ENCODE measurements at places on chromosomes 12 and 14.

DNA sequence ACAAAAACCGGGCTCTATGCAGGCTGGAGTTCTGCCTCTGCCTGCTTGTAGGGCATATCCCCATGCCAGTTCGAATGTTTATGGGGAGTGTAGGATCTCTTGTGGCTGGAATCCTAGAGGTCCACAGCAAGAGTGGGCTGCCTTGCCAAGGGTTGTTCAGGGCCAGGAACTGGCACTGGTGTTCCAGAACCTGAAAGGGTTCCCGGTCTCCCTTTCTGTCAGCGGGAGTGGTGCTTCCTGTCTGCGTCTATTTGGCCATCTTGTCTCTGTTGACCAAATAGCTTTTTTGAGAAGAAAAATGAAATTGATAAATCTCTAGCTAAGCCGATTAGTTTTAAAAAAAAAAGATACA, 17.8 kb downstream of the OLR1 start:
- DNase-seq = no peak

DNA sequence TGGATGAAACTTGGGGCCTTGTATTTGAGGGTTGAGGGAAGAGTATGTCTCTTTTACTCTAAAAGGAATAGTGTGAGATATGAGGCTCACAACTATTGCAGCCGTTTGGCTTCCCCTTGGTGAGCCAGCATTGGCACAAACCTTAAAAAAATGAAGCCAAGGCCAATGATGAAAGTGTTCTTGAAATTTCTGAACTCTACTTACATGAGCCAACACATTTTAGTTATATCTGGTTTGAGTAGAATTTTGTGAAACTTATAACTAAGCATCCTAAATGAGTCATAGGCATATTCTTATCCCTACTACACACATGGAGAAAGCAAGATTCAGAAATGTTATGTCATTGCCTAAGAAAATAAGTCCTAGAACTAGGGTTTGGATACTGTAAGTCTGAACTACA, 55.3 kb upstream of the ACSS3 start:
- no peak for DNase-seq

GRCh38 chr14:101512376-101512695, 49.0 kb upstream of the DIO3 start:
- no peak for DNase-seq

DNA sequence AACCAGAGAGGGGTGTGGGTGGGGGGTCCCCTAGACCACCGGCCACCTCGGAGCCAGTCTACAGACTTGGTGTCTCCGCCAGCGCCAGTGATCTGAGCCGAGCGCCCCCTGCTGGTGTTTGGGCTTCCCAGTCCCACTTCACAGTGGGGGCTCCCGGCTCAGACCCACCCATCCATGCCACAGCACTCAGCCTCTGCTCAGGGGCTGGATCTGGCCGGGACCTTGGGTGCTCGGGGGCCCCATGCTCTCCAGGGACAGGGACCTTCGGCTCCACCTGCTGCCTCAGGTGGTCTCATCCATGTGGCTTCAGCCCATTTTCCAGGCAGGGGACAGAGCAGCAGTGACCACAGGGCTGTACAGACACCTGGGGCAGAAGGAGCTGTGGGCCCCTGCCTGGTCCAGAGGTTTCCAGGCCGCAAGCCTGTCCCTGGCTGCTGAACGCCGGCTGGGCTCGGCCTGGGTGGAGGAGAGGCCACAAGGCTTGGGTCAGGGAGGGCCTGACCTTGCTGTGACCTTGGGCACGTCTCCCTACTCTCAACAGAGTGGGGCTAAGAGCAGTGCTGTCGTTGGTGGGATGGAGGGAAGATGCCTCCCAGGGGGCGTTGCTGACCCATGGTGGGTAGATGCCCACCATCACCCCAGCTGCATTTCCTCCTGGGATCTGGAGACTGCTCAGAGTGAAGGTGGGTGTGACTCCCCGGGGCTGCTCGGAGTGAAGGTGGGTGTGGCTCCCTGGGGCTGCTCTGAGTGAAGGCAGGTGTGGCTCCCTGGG, 86.3 kb downstream of the KIF26A start:
- DNase-seq = no peak

DNA sequence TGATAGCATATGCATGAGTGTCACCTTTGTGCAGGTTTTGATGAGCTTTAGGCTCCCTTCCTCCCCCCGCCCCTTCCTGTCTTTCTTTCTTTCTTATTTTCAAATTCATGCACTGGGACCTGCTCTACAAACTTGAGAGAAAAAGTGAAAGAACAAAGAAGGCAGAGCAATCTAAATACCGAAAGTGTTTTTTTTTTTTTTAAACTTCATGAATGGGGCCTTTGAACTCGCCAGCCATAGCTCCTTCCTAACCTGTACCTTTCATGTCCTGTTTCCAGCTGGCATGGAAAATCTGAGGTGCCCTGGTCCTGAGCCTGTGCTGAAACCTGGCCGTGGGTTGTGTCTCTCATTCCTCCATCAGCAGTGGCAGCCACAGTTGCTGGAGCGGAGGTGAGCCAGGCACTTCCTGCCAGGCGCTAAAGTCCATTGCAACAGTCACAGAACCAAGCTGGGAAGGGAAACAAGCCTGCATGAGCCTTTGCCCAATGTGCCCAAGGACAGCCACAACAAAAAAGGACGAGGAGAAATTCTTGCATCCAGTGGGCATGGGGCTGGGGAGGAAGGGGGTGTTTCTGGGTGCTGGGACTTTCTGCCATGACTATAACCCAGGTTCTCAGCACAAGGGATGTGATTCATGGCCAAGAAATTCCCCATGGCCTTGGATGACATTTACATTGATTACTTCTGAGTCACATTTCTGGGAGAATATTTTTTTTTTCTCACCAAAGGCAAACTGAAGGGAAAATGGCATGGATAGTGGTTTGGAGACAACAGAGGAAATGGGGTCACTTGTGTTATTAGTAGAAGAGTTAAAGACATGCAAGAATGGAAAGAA, 102.7 kb downstream of the TMEM30B start:
- no peak for DNase-seq

GRCh38 chr12:54215989-54216796, 27.4 kb upstream of the SMUG1 start:
- peak; percentile 74 for DNase-seq

- DNase-seq = no peak
Measured at GRCh38 chr14:90330203-90331196, 1.2 kb downstream of the NRDE2 start.

DNA sequence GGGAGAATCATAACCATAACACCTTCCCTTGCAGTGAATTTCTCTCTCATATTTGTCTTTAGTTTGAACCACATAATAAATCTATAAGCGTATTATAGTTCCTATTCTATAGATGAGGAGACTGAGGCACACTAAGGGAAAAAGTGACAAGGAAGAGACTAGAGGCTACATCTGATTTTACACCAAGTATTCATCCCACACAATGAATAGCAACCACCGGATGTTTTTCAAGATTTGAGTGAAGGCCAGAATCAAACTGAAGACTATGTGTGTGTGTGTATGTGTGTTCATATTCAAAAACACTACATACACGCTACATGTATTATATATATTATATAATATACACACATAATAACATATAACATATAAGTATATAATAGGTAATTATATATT, 4.7 kb downstream of the ASB2 start:
- DNase-seq = no peak

DNA sequence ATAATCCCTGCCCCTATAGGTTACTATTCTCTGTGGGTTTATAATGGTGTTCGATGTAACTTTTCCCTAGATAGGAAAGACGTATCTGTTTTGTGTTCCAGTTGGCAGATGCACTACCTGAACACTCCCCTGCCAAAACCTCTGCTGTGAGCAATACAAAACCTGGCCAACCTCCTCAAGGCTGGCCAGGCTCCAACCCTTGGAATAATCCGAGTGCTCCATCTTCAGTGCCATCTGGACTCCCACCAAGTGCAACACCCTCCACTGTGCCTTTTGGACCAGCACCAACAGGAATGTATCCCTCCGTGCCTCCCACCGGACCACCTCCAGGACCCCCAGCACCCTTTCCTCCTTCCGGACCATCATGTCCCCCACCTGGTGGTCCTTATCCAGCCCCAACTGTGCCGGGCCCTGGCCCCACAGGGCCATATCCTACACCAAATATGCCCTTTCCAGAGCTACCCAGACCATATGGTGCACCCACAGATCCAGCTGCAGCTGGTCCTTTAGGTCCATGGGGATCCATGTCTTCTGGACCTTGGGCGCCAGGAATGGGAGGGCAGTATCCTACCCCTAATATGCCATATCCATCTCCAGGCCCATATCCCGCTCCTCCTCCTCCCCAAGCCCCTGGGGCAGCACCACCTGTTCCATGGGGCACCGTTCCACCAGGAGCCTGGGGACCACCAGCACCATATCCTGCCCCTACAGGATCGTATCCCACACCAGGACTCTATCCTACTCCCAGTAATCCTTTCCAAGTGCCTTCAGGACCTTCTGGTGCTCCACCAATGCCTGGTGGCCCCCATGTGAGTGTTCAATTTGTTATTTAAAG, 11.3 kb downstream of the MAPK1IP1L start:
- no peak for DNase-seq

- DNase-seq = peak; percentile 86
Measured at GRCh38 chr14:76829650-76830421, 3.6 kb downstream of the LRRC74A start.

- DNase-seq = no peak
Measured at GRCh38 chr12:105502426-105502930, 172.0 kb downstream of the C12orf75 start.

GRCh38 chr14:50714450-50715073, 46.5 kb upstream of the SAV1 start:
- no peak for DNase-seq

DNA sequence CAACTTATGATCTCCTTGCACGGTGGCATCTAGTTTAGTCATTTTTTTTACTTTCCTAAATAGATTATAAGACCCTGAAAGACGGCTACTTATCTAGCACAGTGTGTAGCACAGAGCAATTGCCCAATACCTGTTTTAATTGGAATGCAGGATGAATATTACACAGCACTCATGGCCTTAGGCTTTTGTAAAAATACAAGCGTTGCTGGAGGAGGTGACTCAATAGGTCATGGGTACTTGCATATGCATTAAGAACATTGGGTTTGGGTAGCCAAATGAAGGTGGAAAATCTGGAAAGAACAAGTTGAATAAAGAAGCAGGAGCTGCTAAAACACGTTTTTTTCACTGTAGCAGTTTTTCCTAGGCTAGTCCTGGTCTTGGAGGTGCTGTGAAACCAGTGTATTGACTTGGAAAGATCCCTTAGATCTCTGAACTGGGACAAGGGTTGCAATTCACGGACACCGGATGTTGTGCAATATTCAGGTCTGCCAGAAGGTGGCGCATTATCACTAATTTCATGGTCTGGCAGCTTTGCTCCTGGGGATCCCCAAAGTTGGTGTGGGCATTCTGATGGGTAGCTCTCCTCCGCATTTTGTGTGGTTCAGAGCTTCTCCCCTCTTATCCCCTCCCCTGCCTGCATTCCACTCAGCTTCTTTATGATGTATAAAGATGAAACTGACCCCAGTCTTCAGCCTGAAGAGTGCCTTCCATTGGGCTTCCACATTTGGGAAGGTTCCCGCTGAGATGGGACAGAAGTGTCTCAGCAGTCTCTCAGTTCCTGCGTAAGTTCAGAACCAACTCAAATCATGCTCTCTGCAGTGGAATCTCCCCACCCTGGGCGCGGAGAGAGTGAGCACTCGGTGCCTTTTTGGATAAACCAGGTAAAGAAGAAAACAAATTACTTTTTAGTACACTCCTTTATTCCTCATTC, 278.3 kb downstream of the NRXN3 start:
- DNase-seq = no peak

GRCh38 chr14:105617201-105617777, 90.9 kb downstream of the TMEM121 start:
- DNase-seq = no peak

DNA sequence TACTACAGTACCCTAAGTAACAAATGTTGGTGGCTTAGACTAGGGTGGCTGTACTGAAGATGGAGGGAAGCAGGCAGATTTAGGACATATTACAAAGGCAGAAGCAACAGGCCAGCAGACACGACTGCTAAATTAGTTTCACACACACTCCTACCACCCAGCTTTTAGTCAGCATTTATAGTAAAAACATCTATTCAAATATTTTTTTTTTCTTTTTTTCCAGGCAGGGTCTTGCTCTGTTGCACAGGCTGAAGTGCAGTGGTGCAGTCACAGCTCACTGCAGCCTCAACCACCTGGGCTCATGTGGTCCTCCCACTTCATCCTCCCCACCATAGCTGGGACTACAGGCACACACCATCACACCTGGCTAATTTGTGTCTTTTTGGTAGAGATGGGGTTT, 72.9 kb downstream of the CDK17 start:
- no peak for DNase-seq

- peak; percentile 83 for DNase-seq
Measured at GRCh38 chr14:74548881-74549280, 55.3 kb downstream of the ISCA2 start.

GRCh38 chr12:27818401-27818918, 38.4 kb upstream of the MANSC4 start:
- DNase-seq = no peak

GRCh38 chr12:78149459-78149858, 318.8 kb downstream of the NAV3 start:
- no peak for DNase-seq

GRCh38 chr12:132275631-132276030, 53.8 kb downstream of the GALNT9 start:
- no peak for DNase-seq

DNA sequence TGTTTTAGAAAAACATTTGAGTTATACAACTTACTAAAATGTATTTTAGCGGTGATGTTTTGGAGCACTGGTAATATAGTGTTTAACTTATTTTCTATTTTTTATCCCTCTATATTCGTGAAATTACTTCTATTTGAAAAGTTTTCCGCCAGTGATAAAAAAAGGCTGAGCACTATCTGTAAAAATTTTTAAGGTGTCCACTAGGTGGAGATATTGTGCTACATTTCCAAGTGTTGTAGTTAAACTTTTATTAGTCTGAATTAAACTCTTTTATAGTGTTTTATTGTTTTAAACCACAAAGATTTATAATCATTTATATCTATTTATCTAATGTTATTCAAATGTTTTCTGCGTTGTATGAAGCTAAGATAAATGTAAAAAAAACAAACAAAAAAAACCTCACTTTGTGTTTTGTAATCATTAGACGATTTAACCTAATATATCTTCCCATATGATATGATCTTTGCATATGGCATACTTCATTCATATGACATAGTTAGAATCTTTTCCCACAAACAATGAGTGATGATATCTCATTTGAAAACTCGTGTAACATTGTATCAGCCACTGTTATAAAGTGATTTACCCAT, 11.8 kb downstream of the ALG10B start:
- no peak for DNase-seq

GRCh38 chr12:46916796-46917419, 91.1 kb upstream of the SLC38A4 start:
- DNase-seq = no peak
